ENCODE measurements at places on chromosomes 4 and X. TPM values are rescaled to one million over a fixed set of nuclear protein-coding genes. Genes with fewer than 3 reads are reported as not detected.

Gene FOXO4
- 10.1 TPM for total RNA-seq

- no peak overlapping the region for H3K4me3 ChIP-seq
- H3K36me3 ChIP-seq = no peaks in the 10 kb centered on the region
- peaks cover under 1% of the 10 kb centered on the region for H3K27me3 ChIP-seq
- H3K27ac ChIP-seq = no peak overlapping the region
- H3K4me1 ChIP-seq = no peaks in the 10 kb centered on the region
- DNase-seq = no peak
Observed at GRCh38 chr4:16048619-16049419, 35.0 kb downstream of the PROM1 start.

Gene MAGEB18
- not detected for total RNA-seq

Gene PDHA1
- total RNA-seq = 122 TPM

DNA sequence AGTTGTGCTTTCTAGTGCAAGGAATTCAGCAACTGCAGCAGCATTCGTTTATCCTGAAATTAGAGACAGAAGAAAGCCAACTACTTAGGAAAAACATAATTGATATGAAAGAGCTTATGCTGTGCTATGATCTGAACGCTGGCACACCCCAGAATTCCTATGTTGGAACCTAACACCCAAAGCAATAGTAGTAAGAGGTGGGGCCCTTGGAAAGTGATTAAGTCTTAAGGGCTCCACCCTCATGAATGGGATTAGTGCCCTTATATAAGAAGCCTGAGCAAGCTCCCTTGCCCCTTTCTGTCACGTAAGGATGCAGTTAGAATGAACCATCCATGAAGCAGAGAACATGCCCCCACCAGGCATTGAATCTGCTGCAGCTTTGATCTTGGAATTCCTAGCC is 5.4 kb upstream of the LSM6 start:
- DNase-seq = no peak
- H3K27ac ChIP-seq = no peak overlapping the region
- H3K4me1 ChIP-seq = peaks cover under 1% of the 10 kb centered on the region
- no peaks in the 10 kb centered on the region for H3K27me3 ChIP-seq

Gene TAF9B
- total RNA-seq = 16.2 TPM

Gene UGT2A1
- total RNA-seq = not detected
